ENCODE measurements at places on chromosomes 12 and 14.

GRCh38 chr12:5437182-5437583 lies 5.3 kb downstream of the NTF3 start:
- no peak for DNase-seq

GRCh38 chr12:6423267-6424007 lies 21.3 kb upstream of the CD27 start:
- DNase-seq, result peak; percentile 31

- DNase-seq, result no peak
Observed at GRCh38 chr14:70905301-70905700, 2.0 kb upstream of the PCNX1 start.

GRCh38 chr12:53224061-53224896 lies 7.7 kb downstream of the RARG start:
- DNase-seq, result no peak

GRCh38 chr14:75861161-75861621 lies 120.6 kb downstream of the TGFB3 start:
- no peak for DNase-seq

- no peak for DNase-seq
Observed at GRCh38 chr12:117671734-117672133, 297.1 kb downstream of the KSR2 start.

GRCh38 chr12:100279607-100280244 lies 12.7 kb downstream of the SCYL2 start:
- DNase-seq, result no peak

DNA sequence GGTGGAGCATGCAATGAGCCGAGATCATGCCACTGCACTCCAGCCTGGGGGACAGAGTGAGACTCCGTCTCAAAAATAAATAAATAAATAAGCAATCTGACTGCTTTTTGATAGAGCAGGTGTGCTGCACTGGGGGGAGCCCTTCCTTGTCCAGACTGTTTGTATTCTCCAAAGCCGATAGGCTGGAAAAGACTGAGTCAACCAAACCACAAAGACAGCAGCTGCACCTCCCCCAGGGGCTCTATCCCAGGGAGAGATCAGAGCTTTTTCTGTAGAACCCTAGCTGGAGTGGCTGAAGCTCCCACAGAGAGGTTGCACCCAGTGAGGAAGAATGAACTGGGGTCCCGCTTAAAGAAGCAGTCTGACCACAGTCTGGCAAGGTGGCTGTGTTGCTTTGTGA lies 45.8 kb upstream of the LALBA start:
- no peak for DNase-seq
